Fibroblast of skin of scalp (primary cell): ENCODE measurements at places on chromosomes 11 and 22.

- peak; percentile 88 for DNase-seq
Measured at GRCh38 chr11:69949327-69949726, 128.8 kb upstream of the ANO1 start.

GRCh38 chr11:108947654-108948570, 283.0 kb downstream of the DDX10 start:
- peak; percentile 40 for DNase-seq

- no peak for DNase-seq
Measured at GRCh38 chr11:73361953-73362776, 14.0 kb upstream of the RELT start.

DNA sequence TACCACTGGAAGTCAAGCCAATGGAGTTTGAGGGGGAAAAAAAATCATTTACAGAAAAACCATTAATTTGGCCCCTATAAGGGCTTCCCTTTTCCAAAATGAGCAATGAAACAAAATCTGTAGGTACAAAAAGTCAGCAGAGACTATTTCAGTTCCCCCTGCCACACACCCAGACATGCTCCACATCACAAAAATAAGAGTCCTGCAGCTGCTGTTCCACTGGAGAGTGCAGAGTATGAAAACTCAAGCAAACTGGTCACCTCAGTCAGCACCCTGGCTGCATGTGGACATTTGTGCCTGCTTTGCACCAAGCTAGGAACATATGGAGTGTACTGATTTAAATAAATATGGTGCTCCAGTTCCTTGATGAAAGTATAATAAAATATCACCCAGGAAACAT, 15.1 kb downstream of the POU2AF1 start:
- DNase-seq = no peak

DNA sequence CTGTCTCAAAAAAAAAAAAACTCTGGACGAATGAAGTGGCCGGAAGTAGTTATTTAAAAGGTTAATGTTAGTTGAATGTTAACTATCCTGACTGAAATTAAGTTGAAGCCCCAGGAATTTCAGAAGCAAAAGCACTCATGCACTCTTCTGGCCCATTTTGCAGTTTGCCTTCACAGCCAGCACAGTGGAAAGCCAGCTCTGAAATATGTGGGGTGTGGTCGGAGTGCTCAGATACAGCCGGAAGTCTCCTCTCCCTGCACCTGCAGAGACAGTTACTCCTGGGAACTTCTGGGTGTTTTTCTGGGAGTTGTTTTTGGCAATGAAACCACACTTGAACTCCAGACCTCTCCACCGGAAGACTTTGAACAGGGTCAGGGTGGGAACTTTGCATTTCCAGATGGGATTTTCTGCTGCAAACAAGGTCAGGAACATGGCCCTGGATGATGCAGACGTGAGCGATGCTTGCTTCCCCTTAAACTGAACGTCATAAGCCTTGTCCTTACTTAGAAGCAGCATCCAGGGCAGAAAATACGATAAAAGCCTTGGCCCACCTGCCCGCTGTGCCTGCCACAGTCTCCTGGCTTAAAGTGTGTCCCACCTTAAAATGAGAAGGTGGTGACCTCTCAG, 21.5 kb upstream of the CABP2 start:
- DNase-seq = no peak

DNA sequence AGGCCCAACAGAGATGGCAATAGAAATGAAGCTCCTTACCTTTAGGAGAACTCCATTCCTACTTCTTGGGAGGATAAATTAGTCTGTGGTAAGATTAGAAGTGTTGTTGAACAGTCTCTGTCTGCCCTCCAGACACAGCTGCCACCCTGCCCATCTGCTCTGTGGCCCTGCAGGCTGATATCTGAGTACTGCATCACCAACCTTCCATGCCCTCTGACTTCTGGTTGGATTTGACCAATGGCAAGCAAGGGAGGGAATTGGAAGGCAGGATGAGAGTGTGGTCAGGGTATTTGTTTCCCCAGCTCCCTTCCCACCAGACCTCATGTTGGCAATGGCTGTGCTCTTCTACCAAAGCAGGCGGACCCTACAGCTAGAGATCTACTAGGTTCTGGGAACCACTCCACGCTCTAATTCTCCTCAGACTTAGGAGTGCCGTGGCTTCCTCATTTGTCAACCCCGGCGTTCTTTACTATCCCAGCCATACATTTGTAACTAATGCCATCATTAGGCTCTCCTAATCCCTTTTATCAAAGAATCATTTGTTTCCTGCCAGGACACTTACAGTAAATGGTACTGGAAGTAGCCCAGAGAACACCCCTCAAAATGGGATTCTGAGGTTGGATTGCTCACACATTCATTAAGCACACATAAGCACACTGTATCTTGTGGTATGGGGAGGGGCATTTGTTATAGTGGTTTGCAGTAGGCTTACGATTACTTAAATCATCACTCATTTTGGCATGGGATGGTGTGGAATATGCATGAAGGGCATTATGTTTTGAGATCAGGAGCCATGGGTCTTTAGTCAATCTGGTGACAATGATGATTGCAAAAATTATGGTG, 35.4 kb upstream of the CD44 start:
- peak; percentile 44 for DNase-seq

GRCh38 chr22:39013942-39014722, at the start of gene APOBEC3C:
Gene APOBEC3C, plus strand, starts transcription at chr22:39014257. Its CDS starts 106 bp downstream, at chr22:39014363.
- DNase-seq = peak; percentile 91

GRCh38 chr22:33261699-33262098, 203.5 kb upstream of the SYN3 start:
- no peak for DNase-seq

DNA sequence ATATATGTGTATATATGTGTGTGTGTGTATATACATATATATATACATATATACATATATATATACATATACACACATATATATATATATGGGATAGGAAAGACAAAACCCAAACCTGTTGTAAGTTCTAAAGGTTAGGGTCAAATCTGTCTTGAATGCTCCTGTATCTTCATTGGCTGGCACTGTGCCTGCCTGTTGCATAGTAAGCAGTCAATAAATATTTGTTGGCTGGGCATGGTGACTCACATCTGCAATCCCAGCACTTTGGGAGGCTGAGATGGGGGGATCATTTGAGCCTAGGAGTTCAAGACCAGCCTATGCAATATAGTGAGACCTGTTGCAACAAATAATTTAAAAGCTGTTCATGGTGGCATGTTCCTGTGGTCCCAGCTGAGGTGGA, 205.4 kb downstream of the DBX1 start:
- DNase-seq = peak; percentile 21

DNA sequence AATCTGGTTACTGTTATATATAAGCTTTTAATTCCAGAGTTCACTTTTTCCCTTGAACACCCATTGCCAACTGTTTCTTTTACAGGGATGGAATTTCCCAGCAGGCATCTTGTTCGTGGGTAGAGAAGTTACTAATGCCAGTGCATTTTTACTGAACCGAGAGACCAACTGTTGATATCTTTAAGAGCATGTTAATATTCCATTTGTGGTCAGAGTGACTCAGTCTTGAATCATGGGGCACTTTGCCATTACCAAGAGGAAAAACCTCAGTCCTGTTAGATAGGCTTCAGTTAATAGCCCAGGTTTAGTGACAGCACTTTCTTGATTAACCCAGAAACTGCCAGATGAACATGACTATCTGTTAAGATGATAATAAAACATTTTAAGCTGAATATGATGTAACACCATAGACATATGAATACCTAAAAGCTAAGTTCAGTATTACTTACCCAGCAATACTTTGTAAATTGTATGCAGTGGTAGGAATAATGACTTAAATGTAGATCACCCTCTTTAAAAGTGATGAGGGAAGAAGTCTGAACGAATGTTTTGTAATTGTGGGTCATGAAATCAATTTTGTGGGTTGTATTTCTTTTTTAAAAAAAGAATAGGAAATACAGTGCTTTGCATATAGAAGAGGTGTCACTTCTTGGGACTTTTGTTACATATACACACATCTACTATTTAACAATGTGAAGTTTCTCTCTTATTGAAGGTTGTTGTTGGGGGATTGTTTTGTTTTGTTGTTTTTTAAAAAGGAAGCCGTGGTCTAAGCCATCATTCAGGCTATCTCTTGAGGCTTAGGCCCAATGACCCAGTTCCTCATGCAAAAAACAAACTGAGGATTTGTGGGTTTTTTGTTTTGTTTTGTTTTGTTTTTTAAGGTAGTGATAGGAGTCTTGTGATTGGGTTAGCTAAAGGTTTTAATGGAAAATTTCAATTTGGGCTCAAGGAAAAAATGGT, 79.2 kb upstream of the GRIK4 start:
- DNase-seq = peak; percentile 99

DNA sequence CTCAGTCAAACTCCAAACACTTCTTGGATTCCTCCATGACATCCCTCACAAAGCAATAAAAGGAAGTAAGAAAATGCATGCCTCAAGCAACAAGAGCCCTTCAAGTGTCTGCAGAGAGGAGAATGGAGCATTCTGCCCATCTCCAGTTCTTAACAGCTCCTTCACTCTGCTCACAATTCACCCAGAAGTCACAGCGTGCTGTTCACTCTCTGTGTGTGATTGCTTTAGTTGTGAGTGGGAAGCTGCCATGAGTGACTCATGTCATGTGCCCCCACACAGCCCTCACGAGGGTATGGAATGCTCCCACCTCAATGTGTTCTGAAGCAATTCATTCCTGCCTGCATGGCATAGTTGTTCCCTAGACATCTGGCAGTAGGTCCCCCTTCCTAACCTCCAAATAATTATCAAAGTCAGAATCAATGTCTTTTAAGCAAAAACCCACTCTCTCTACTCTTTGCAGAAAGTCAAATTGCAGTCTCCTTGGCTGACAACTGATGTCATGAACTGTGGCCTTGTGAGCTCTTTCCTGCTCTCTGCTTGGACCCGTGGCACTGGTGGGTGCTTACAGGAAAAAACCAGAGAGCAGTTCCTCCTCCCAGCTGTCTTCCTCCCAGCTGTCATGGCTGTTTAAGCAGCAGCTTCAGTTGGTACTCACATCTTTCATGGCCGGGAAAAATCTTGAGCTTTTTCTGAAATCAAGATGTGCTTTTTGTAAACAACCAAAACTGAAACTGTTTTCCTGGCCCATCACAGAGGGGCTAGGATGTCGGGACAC, 112.1 kb upstream of the SPON1 start:
- DNase-seq = no peak

GRCh38 chr11:70883973-70884623, 368.3 kb downstream of the SHANK2 start:
- DNase-seq = no peak

GRCh38 chr11:43574411-43574810, 106.1 kb upstream of the HSD17B12 start:
- no peak for DNase-seq

DNA sequence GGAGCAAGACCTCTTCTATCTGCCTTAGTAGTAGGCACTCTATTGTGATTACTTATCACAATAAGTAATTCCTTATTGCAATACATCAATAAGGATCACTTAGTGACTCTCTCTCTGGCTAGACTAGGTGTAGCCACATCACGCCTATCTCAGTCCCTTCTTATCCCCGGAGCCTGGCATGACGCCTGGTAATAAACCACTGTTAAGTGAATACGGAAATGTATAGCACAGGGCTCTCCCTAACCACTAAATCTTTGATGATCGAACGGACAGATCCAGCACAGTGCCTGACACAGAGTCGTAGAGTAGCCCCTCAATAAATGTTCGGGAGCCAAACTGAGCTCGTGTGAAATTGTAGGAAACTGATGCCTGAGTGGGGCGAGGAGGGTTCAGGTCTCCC, 143.3 kb downstream of the FBXO7 start:
- DNase-seq = no peak

DNA sequence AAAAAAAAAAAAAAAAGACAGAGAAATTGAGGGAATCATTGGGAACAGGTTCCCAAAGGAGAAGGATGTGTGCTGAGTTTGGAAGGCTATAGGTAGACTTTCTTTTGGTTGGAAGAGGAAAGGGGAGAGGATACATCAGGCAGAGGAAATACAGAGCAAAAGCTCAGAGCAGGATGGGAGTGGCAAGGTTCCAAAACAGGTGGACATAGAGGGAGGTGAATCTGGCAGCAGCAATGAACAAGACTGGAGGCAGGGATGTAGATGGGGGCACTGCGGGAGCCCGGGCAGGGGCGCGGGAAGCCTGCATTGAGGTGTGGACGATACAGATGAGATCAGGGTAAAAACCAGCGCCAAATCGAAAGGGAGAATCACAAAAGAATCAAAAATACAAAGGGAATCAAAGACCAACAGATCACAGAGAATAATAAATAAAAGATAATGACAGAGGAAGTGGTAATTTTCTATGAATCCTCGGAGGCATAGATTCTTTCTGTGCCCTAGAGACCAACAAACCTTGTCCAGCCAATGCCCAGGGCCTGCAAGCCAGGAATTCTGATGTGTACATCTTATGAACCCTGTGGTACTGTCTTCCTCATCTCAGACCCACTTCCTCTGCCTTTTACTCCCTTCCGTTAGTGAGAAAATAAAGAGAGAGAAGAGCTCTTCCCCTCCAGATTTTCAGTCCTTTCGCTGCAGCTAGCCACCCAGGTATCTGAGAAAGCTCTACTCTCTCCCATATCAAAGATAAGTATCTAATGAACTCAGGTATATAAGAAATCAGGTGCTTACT, 70.3 kb downstream of the SLC1A2 start:
- no peak for DNase-seq

DNA sequence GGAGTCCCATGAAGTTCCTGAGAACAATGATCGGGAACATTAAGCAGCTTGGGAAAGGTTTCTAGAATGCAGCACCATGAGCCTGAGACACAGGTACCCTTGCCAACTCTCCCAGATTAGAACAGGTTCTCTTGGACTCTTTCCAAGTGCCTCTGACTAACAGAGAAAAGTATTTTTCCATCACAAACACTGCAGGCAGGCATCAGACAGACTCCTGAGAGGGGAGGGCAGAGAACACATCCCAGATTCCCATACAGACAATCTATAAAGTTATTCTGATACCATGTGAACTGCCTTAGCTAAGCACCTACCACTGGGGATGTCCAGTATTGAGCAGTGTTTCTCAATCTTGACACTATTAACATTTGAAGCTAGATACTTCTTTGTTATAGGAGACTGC, 27.3 kb downstream of the SERGEF start:
- DNase-seq = peak; percentile 4

GRCh38 chr11:43278193-43278956, 33.4 kb upstream of the API5 start:
- DNase-seq = peak; percentile 48

GRCh38 chr11:115418626-115419025, 85.6 kb downstream of the CADM1 start:
- DNase-seq = no peak

DNA sequence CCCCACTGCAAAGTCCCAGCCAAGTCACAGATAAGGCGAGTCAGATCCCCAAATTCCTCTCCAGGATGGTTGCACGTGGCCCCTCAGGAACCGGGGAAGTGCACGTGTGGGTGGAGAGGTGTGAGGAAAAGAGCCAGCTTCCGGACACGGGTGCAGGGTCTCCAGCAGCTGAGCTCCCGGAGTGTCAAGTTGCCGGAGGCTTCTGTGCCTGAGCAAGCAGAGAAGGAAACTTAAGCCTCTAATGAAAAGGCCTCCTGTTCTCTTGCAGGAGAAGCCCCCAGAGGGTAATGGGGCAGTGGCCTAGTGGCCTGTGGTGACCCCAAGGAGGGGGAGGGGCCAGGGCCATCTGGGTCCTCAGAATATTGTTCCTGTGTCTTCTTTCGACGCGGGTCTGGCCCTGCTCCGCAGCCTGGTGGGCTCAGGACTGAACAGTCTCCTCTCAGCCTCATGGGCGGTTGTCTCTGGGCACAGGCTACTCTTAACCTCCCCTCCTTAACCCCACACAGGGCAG, 147.9 kb downstream of the FEZ1 start:
- no peak for DNase-seq
